ENCODE measurements at places on chromosomes 3 and 15. TPM values are rescaled to one million over a fixed set of nuclear protein-coding genes. Genes with fewer than 3 reads are reported as not detected.

Gene ROBO1
- 25.3 TPM for total RNA-seq

Gene GOLGA6B
- total RNA-seq, result not detected

Gene CFAP44
- total RNA-seq, result 11.0 TPM

Gene PCSK6
- total RNA-seq, result 0.81 TPM

Gene PRSS50
- total RNA-seq, result not detected

Gene IMPG2
- 0.65 TPM for total RNA-seq

Gene NR1D2
- 53.0 TPM for total RNA-seq

Gene DUOXA2
- total RNA-seq, result not detected

Gene CLSTN2
- 3.2 TPM for total RNA-seq

Gene SYNPR
- total RNA-seq, result not detected

Gene RMDN3
- 18.0 TPM for total RNA-seq

Gene RHOV
- total RNA-seq, result 0.82 TPM

Gene RLBP1
- not detected for total RNA-seq

Gene ATP13A5
- not detected for total RNA-seq

Gene C2CD4A
- total RNA-seq, result not detected

Gene IL16
- total RNA-seq, result 1.4 TPM

Gene RASGRP1
- 0.09 TPM for total RNA-seq

Gene AHSG
- not detected for total RNA-seq

Gene TM6SF1
- total RNA-seq, result not detected

Gene CCDC13
- total RNA-seq, result 8.6 TPM

Gene PTX3
- total RNA-seq, result 216 TPM

Gene DUOXA1
- total RNA-seq, result 0.36 TPM

Gene EHHADH
- 11.7 TPM for total RNA-seq

Gene AADACL2
- total RNA-seq, result not detected

Gene TFRC
- 80.3 TPM for total RNA-seq

Gene RAB11A
- total RNA-seq, result 218 TPM

Gene GABRB3
- 2.2 TPM for total RNA-seq

Gene HAUS2
- 41.4 TPM for total RNA-seq

Gene KCNMB3
- 0.08 TPM for total RNA-seq

Gene CHRNA3
- not detected for total RNA-seq

Gene SH3GL3
- 2.1 TPM for total RNA-seq

Gene FSIP1
- 4.2 TPM for total RNA-seq

Gene POLQ
- total RNA-seq, result 10.1 TPM

Gene TMEM158
- total RNA-seq, result 19.3 TPM

Gene LPP
- 33.2 TPM for total RNA-seq
